ENCODE measurements at places on chromosomes 5 and 9. TPM values are rescaled to one million over a fixed set of nuclear protein-coding genes. Genes with fewer than 3 reads are reported as not detected.

GRCh38 chr9:35763181-35763580 lies 9.1 kb upstream of the MSMP start:
- no peak for DNase-seq

- peak; percentile 96 for DNase-seq
Measured at GRCh38 chr5:179678223-179679013, 2.4 kb downstream of the CBY3 start.

GRCh38 chr9:89541798-89542197 lies 43.9 kb upstream of the SEMA4D start:
- DNase-seq: no peak

DNA sequence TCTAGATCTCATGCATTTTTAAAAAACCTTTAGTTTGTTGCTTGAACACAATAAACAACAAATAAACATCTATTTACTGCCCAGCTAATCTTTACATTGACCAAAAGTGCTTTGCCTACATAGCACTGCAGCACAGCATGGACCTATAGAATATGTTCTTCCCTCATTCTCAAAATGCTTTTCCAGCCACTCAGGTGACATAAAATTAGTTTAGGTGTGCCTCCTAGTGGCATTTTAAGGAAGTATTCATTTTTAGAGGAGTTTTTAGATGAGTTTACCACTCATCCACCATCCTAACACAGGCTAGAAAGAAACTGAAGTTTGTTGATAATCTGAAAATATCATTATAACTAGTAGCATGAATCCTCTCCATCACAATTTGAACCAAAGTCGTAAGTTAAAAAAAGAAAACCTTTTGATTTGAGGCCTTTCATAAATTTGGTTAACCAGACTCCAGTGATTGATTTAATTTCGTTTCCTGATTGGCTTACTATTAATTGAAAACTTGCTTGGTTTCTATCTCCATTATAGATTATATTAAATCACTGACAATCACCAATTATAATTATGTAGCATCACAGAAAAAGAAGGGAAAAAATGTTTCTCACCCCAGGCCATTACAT lies 12.6 kb downstream of the PLGRKT start:
- peak; percentile 15 for DNase-seq

DNA sequence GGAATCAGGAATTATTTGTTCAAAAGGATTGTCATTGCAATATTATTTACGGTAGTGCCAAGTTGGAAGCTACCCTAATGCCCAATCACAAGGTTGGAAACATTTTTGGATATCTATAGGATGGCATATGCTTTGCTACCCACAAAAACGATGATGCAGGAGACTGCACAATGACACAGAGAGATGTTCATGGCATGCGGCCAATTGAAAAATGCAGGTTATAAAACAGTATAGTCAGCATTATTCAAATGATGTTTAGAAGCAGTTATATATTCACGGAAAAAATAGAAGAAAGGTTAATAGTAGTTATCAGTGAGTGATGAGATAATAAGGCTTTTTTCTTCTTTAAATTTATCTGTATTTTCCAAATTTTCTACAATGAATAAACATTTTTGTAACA lies 5.9 kb upstream of the ACSL6 start:
- no peak for DNase-seq

GRCh38 chr5:12865529-12865928 lies 961.3 kb upstream of the CTNND2 start:
- peak; percentile 81 for DNase-seq

DNA sequence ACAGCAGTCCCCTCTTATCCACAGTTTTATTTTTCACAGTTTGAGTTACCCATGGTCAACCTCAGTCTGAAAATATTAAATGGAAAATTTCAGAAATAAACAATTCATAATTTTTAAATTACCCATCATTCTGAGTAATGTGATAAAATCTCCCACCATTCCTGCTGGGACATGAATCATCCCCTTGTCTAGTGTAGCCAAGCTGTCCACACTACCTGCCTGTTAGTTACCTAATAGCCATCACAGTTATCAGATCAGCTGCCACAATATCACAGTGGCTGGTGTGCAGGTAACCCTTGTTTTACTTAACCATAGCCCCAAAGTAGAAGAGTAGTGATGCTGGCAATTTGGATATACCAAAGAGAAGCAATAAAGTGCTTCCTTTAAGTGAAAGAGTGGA lies 10.7 kb downstream of the PLGRKT start:
- DNase-seq: no peak

GRCh38 chr5:52760695-52761366 lies 26.9 kb upstream of the ITGA1 start:
- DNase-seq: no peak

DNA sequence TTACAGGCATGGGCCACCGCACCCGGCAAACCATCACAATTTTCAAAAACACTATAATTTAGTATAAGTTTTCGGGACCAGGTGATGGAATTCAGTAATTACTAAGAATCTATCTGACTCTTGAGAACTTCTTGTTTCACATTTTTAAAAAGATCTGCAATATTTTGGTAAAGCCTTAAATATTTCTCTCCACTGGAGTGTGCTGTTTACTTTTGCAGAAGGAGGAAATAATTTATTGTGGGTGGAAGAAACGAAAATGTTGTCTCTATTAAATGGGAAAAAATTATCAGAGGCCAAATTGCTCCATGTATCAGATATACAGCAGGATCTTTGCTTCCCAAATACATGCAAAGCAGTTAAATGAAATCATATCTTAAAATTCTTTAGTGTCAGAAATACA lies 566.8 kb upstream of the CYLC2 start:
- no peak for DNase-seq

DNA sequence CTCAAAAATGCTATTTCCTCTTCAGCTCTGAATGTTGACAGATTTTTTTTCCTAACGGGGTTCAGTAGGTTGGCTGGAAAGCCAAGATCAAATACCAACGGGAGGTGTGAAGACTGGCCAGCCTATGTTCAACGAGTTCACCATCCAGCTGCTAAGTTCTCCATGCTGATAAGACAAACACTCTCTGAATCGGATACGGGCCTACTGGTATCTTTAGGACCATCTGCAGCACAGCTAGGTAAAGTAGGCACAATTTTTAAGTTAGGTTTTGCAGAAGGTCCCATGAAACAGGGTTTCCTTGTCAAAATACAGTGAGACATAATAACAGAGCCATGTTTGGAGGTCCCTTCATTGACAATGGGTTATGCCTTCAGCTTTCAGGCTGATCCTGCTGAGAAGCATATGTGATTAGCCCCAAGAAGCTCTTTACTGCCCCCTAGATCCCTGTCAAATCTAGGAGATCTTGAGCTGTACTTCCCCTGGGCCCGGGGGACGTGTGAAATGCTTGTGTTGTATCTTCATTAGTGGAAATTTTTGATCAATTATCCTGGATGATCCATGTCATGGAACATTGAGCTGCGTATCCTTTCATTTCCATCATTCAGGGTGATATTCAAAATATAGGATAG lies 60.6 kb downstream of the PGM5 start:
- no peak for DNase-seq

Gene LARP1
- 48.5 TPM for total RNA-seq

Gene DAB2
- 17.6 TPM for total RNA-seq

Gene ST8SIA4
- total RNA-seq: 29.0 TPM

Gene GMCL2
- not detected for total RNA-seq

Gene DAPK1
- total RNA-seq: 10.5 TPM
